Colonic mucosa (tissue), 4 donors: ENCODE measurements at places on chromosomes 11 and 22. TPM values are rescaled to one million over a fixed set of nuclear protein-coding genes. Genes with fewer than 3 reads are reported as not detected.
A peak's percentile ranks its signal among the peaks of the same experiment; 100 is the strongest.

GRCh38 chr11:13168271-13168670, 109.3 kb upstream of the BMAL1 start:
- H3K4me1 ChIP-seq, result no peaks in the 10 kb centered on the region
- no peak overlapping the region for H3K4me3 ChIP-seq
- no peak for DNase-seq
- H3K36me3 ChIP-seq, result no peaks in the 10 kb centered on the region
- H3K27me3 ChIP-seq, result no peaks in the 10 kb centered on the region

- H3K36me3 ChIP-seq, result no peaks in the 10 kb centered on the region
- DNase-seq, result no peak
- no peak overlapping the region for H3K4me3 ChIP-seq
- no peaks in the 10 kb centered on the region for H3K27me3 ChIP-seq
Measured at GRCh38 chr22:41234815-41235695, 5.7 kb downstream of the CHADL start.

DNA sequence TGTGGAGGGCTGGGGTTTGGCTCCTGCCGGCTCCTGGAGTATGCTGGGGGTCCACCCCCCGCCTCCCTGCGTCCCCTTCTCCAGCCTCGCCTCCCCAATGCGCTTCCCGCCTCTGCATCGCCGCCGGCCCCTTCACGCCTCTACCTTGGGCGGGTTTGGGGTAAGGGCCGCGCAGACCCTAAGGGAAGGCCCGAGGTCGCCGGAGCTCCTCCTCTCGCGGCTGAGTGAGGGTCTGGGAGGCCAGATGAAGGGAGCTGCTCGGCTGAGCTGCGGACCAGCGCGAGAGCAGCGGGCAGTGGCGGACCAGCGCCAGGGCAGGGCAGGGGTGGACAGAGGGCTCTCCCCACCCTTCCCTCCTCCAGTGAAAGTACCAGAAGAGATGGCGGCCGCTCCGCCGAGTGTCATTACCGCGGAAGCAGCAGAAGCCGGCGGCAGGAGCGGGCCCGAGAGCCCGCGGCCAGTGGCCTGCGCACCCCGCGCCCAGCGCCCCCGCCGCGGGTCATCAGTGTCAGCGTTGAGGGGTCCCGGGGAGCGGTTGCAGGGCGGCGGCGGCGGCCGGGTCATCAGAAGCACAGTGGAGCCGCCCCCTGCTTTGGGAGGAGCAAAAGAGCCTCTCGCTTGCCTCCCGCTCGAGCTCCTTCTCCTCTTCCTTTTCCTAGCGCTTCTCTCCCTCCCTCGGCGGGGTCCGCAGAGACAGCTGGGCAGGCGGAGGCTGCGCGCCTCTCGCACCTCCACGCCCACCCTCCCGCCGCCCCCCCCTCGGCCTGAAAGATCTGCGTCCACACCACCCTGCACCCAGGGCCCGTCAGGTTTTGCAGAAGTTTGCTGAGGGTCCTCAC, 255.6 kb upstream of the CADM1 start:
- peaks cover 13% of the 10 kb centered on the region for H3K27me3 ChIP-seq
- H3K36me3 ChIP-seq, result no peaks in the 10 kb centered on the region
- DNase-seq, result no peak
- no peaks in the 10 kb centered on the region for H3K4me1 ChIP-seq
- peak overlapping the region; percentile 56 for H3K4me3 ChIP-seq

DNA sequence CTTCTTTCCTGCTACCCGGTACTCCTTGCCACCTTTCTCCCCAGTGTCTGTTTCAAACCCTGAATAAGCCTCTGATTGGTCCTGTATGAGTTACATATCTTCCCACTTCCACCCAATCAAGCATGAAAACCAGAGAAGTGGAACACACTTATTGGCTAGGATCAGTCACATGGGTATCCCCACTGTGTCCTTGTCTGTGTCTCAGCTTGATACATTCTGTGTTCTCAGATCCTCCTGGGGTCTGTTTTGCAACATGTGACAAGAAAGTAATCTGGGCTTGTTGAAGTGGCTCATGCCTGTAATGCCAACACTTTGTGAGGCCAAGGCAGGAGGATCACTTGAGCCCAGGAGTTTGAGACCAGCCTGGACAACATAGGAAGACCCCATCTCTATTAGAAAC, 23.9 kb downstream of the MCHR1 start:
- no peak for DNase-seq
- H3K4me3 ChIP-seq, result no peak overlapping the region
- no peaks in the 10 kb centered on the region for H3K4me1 ChIP-seq

DNA sequence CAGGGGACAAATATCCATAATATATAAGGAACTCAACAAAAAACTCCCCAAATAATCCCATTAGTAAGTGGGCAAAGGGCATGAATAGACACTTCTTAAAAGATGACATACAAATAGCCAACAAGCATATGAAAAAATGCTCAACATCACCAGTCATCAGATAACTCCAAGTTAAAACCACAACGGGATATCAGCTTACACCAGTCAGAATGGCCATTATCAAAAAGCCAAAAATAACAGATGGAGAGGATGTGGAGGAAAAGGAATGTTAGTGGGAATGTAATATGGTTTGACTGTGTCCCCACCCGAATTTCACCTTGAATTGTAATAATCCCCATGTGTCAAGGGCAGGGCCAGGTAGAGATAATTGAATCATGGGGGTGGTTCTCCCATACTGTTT, 350.1 kb downstream of the GUCY1A2 start:
- H3K4me3 ChIP-seq, result no peak overlapping the region
- no peak for DNase-seq
- no peaks in the 10 kb centered on the region for H3K36me3 ChIP-seq

- H3K27ac ChIP-seq, result no peak overlapping the region
- H3K27me3 ChIP-seq, result no peaks in the 10 kb centered on the region
Measured at GRCh38 chr11:68506908-68507307, 46.4 kb downstream of the PPP6R3 start.

- peak overlapping the region; percentile 62 for H3K27ac ChIP-seq
- no peaks in the 10 kb centered on the region for H3K36me3 ChIP-seq
- no peaks in the 10 kb centered on the region for H3K27me3 ChIP-seq
- DNase-seq, result no peak
- no peaks in the 10 kb centered on the region for H3K4me1 ChIP-seq
Measured at GRCh38 chr11:128343135-128343514, 244.2 kb downstream of the ETS1 start.

- peaks cover 15% of the 10 kb centered on the region for H3K4me1 ChIP-seq
- peak overlapping the region; percentile 86 for H3K4me3 ChIP-seq
- peaks cover 5% of the 10 kb centered on the region for H3K36me3 ChIP-seq
- H3K27ac ChIP-seq, result peak overlapping the region; percentile 85
Measured at GRCh38 chr11:119100994-119101758, 477 bp downstream of the DPAGT1 start.

- no peak for DNase-seq
- no peak overlapping the region for H3K4me3 ChIP-seq
- H3K36me3 ChIP-seq, result no peaks in the 10 kb centered on the region
- H3K27ac ChIP-seq, result no peak overlapping the region
- H3K27me3 ChIP-seq, result no peaks in the 10 kb centered on the region
Measured at GRCh38 chr11:77879218-77879617, 58.3 kb downstream of the AAMDC start.

- peaks cover 8% of the 10 kb centered on the region for H3K27me3 ChIP-seq
- H3K4me3 ChIP-seq, result peak within 1 kb of the TSS; percentile 59
- no peaks in the 10 kb centered on the region for H3K36me3 ChIP-seq
- DNase-seq, result peak; percentile 56
Measured at GRCh38 chr11:8593935-8594909, at the start of gene STK33. TSS of gene STK33 (minus strand) at chr11:8594228. CDS start at chr11:8474905, 119,323 bp downstream.

DNA sequence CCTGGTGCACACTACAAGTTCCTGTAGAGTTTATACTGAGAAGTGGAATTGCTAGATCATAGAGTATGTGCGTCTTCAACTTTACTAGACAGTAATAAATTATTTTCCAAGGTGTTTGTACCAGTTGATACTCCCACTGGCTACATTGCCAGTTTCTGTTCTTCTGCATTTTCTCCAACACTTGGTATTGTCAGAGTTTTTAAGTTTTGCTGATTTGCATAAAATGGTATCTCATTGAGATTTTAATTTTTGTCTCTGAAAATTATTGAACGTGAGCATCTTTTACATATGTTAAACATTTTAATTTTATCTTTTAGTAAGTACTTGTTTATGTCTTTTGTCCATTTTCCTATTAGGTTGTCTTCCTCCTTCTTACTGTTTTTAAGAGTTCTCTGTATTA, 7.3 kb downstream of the TBCEL start:
- no peaks in the 10 kb centered on the region for H3K27me3 ChIP-seq
- no peaks in the 10 kb centered on the region for H3K36me3 ChIP-seq
- H3K27ac ChIP-seq, result no peak overlapping the region
- H3K4me1 ChIP-seq, result no peaks in the 10 kb centered on the region
- no peak overlapping the region for H3K4me3 ChIP-seq

DNA sequence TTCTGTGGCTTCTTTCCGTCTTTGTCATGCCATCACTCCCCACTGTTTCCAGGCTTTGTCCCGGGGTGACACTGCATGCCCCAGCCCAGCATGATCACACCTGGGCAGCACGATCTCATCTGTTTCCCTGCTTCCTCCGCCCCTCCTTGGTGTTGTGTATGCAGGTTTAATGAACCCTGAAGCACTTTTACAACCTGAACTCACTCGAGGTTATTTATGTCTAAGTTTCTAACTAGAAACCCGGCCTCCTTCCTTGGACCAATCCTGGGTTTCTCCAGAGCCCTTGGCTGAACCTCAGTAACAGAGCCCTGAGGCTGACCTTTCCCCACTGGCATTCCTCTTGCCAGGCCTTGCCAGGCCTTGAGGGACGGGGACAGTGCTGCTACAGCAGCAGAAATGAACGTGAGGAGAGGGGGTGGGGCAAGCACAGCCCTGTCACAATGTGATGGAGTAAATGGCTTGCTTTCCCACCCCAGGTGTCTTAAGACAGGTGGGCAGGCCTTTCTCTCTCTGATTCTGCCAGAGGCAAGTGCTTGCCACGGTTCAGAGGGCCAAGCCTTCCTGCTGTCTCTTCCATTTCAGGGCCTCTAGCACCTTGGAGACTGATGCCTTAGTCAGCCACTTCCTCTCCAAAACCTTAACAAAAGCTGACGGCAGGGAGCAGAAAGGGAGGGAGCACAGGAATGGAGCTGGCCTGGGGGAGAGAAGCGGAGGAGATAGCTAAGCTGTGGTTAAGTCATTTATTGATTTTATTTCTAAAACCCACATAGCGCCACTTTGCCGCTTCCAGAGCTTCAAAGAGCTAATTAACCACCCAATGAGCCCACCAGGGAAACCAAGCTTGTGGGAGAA, 3.1 kb upstream of the PYGM start:
- H3K4me3 ChIP-seq, result no peak overlapping the region
- H3K27ac ChIP-seq, result peak overlapping the region; percentile 34
- DNase-seq, result no peak
- peaks cover 32% of the 10 kb centered on the region for H3K36me3 ChIP-seq
- no peaks in the 10 kb centered on the region for H3K27me3 ChIP-seq

- H3K27ac ChIP-seq, result no peak overlapping the region
- no peaks in the 10 kb centered on the region for H3K27me3 ChIP-seq
- peaks cover 11% of the 10 kb centered on the region for H3K4me1 ChIP-seq
Measured at GRCh38 chr11:67648140-67648795, 2.3 kb downstream of the ACY3 start.

DNA sequence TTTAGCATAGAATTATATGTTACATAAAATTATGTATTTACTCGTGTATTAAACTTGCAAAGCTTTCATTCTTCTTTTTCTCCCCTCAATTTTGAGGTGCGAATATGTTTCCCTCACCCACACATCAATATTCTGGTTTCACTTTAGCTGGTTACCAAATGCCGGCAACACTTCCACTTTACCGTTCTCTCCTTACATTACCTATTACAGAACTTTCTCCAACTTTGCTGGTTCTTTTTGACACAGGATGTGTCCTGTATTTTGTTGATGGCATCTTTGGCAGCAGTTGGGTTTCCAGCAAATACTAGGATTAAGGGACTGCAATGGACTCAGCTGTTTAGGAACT, 84.9 kb downstream of the PRR5L start:
- DNase-seq, result no peak
- H3K4me1 ChIP-seq, result no peaks in the 10 kb centered on the region
- no peak overlapping the region for H3K27ac ChIP-seq
- H3K36me3 ChIP-seq, result peaks cover 4% of the 10 kb centered on the region
- no peak overlapping the region for H3K4me3 ChIP-seq

GRCh38 chr11:17294033-17294432, 17.5 kb downstream of the NUCB2 start:
- no peaks in the 10 kb centered on the region for H3K27me3 ChIP-seq
- no peaks in the 10 kb centered on the region for H3K4me1 ChIP-seq
- H3K36me3 ChIP-seq, result no peaks in the 10 kb centered on the region
- no peak overlapping the region for H3K4me3 ChIP-seq

- H3K4me1 ChIP-seq, result no peaks in the 10 kb centered on the region
- H3K27ac ChIP-seq, result no peak overlapping the region
- H3K4me3 ChIP-seq, result no peak overlapping the region
- H3K36me3 ChIP-seq, result no peaks in the 10 kb centered on the region
- no peak for DNase-seq
- no peaks in the 10 kb centered on the region for H3K27me3 ChIP-seq
Measured at GRCh38 chr11:11594162-11594561, 27.6 kb downstream of the GALNT18 start.

DNA sequence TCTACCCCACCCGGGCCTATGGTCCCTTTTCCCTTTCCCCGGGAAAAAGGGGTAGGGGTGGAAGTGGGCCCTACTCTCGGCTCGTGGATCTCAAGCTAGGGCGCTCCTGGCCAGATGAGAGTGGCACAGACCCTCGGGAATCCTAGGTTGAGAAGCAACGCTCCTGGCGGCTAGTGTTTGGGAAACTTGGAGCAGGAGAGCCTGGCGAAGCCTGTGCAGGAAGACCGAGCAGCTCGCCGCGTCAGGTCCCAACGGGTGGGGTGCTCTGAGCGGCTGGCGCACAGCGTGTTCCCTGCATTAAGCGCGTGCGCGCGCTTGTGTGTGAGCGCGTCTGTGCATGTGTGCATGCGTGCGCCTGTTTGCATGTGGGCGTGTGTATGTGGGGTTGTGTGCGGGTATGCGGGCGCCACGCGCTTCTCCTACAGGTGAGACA, 7.1 kb upstream of the FLI1 start:
- DNase-seq, result no peak
- H3K27ac ChIP-seq, result no peak overlapping the region
- H3K4me1 ChIP-seq, result peaks cover 7% of the 10 kb centered on the region
- H3K36me3 ChIP-seq, result no peaks in the 10 kb centered on the region

The IGF2 gene
- 4.1 TPM for total RNA-seq

The SLC1A2 gene
- total RNA-seq, result 0.10 TPM

The MAJIN gene
- not detected for total RNA-seq

The HEPN1 gene
- not detected for total RNA-seq

The MADD gene
- total RNA-seq, result 35.5 TPM

The SDF2L1 gene
- 48.8 TPM for total RNA-seq

The ZNF280B gene
- total RNA-seq, result 1.1 TPM

The SC5D gene
- total RNA-seq, result 24.4 TPM

The GLB1L3 gene
- not detected for total RNA-seq

The SUSD2 gene
- 1.2 TPM for total RNA-seq

The DUSP8 gene
- total RNA-seq, result 33.9 TPM

The GGTLC2 gene
- total RNA-seq, result not detected

The TIMP3 gene
- 13.3 TPM for total RNA-seq

The CASP5 gene
- total RNA-seq, result 47.3 TPM

The CELSR1 gene
- 7.8 TPM for total RNA-seq

The DNAJB7 gene
- total RNA-seq, result 0.12 TPM

The TBX1 gene
- 1.9 TPM for total RNA-seq

The CD3E gene
- total RNA-seq, result 4.3 TPM

The ALKBH8 gene
- 3.7 TPM for total RNA-seq
